ENCODE measurements at places on chromosomes 4 and X.

GRCh38 chr4:99853190-99853589 is 36.6 kb downstream of the DAPP1 start:
- no peak for DNase-seq

GRCh38 chr4:90293320-90293719 is 166.1 kb downstream of the CCSER1 start:
- DNase-seq: no peak

DNA sequence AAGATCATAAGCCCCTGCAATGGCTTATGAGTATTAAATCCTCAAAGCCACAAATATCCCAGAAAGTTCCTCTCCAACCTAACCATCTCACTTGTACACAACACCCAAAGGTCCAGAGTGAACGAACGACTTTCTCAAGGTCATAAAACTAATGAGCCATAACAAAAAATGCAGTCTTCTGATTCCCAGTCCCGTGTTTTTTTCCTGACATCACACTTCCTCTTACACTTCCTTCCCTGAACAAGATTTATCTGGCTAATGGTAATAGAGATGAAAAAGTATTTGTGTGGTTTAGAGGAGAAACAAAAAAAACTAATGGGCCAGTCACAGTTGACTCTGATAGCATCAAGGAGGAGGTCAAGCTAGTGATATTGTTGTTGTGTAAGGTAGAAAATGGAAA is 99.5 kb upstream of the KLHL13 start:
- no peak for DNase-seq

DNA sequence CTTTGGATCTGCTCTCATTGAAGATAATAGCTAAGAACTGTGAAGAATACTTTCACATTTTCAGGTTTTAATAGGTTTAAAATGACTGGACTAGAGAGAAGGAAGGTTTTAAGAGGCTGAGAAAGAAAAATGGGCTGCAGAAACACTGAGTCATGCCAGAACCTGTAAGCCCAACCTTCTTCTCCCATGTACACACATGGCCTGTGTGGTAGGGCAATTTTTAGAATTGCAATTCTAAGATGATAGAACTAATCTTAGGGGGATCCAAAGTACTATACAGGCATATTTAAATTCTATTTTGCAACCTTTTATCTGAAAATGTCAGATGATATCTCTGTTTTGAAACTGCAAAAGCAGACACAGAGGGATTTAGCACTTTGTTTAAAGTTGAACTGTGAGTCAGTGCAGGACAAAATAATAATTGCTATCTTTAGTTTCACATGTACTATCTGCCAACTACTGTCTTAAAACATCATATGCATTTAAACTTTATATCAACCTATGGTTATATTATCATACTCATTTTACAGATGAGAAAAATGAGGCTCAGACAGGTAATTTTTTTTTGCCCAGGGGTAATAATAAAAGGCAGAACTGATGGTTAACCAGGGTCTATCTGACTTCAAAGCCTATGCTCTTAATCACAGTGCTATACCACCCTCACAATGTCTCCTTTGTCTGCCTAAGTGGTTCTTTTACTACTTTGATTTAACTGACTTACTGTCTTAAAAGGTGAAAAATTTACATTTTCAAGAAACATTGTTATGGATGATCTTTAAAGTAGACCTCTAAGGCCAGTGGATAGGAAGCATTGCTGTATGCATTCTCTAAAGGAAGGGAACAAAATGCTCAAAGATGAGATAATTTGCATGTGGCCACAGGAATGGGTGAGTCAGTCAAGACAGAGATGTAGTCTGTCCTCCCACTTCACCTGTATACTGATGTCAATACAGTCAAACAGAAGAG is 4.3 kb downstream of the TMPRSS11E start:
- DNase-seq: no peak

GRCh38 chrX:119622356-119623232 is 16.4 kb upstream of the NKRF start:
- DNase-seq: no peak

DNA sequence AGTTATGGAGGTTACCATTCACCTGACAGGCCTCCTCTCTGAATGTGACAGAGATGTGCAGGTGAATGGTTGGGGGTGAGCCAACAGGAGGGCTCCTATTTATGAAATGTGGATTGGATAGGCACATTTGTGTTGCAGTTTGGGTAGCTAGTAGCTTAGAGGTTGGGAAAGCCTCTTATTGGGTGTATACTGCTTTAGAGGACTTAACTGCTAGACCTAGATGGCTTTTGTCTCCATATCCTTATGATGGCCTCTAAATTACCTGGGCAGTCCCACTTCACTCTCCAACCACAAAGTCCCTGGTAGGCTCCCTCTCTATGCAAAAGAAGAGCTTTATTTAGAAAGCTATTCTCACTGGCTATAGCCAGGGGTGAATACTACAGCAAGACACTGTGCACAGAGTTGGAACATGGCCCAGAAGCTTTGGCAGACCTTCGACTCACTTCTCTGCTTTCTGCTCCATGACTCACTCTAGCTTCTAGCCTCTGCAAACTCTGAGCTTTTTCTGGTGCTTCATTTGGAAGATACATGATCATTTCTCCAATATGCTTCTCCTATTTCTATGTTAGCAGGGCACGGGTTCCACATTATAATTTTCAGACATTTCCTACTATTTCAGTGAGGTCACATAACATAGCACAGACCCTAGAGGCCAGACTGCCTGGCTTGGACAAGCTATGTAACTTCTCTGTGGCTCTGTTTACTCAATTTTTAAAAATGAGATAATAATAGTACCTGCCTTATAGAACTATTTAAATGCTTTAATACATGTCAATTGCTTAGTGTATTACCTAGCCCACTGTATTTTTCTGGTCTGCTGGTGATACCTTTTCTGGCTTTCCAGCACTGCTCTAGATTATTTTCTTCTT is 6.0 kb upstream of the VGLL1 start:
- no peak for DNase-seq

- DNase-seq: no peak
These were observed 114.6 kb downstream of the DDIT4L start for GRCh38 chr4:100075486-100076270.
